ENCODE measurements at places on chromosomes 4 and X. TPM values are rescaled to one million over a fixed set of nuclear protein-coding genes. Genes with fewer than 3 reads are reported as not detected.

The RNF150 gene
- 9.2 TPM for total RNA-seq

The HELQ gene
- total RNA-seq: 12.4 TPM

The LANCL3 gene
- 0.87 TPM for total RNA-seq

The SLC25A14 gene
- 12.0 TPM for total RNA-seq

The FREM3 gene
- total RNA-seq: 0.23 TPM

GRCh38 chr4:81173213-81173612 lies 41.8 kb downstream of the PRKG2 start:
- no peak overlapping the region for H3K4me3 ChIP-seq
- no peak overlapping the region for H3K27ac ChIP-seq
- H3K27me3 ChIP-seq: no peaks in the 10 kb centered on the region
- no peaks in the 10 kb centered on the region for H3K4me1 ChIP-seq
- no peak for DNase-seq

- H3K27ac ChIP-seq: no peak overlapping the region
- H3K36me3 ChIP-seq: no peaks in the 10 kb centered on the region
- no peaks in the 10 kb centered on the region for H3K4me1 ChIP-seq
- DNase-seq: no peak
Observed at GRCh38 chrX:64437218-64437617, 42.0 kb upstream of the MTMR8 start.

DNA sequence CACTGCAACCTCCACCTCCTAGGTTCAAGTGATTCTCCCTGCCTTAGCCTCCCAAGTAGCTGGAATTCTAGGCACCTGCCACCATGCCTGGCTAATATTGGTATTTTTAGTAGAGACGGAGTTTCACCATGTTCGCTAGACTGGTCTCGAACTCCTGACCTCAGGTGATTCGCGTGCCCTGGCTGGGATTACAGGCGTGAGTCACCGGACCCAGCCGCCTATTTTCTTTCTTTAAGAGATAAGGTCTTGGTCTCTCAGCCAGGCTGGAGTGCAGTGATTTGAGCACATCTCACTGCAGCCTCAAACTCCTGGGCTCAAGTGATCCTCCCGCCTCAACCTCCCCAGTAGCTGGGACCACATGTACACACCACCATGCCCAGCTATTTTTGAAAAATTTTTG lies 166.5 kb downstream of the DHRSX start:
- no peak overlapping the region for H3K27ac ChIP-seq
- no peak overlapping the region for H3K4me3 ChIP-seq
- H3K36me3 ChIP-seq: no peaks in the 10 kb centered on the region
- DNase-seq: no peak

DNA sequence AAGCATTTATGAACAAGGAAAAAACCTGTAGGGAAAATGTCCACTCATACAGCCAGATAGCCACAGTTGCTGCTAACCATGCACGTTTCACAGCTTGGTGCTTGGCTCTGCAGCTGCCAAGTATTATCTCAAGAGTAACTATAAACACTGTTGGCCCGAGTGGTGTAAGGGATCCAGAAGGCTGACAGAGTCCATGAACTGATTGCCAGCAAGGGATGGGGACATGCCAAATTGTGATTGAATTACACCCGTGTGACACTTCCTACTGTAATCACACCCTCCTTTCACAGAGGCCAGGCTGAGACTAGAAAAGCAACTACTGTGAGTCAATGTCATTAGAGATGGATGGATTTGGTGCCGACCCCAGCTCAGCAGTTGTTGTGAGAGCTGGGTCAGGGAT lies 223.9 kb upstream of the ANKRD50 start:
- no peak overlapping the region for H3K27ac ChIP-seq
- no peaks in the 10 kb centered on the region for H3K4me1 ChIP-seq
- no peaks in the 10 kb centered on the region for H3K27me3 ChIP-seq
- H3K4me3 ChIP-seq: no peak overlapping the region
- no peak for DNase-seq
- H3K36me3 ChIP-seq: no peaks in the 10 kb centered on the region

- H3K27me3 ChIP-seq: no peaks in the 10 kb centered on the region
- H3K27ac ChIP-seq: no peak overlapping the region
- H3K4me1 ChIP-seq: no peaks in the 10 kb centered on the region
- no peaks in the 10 kb centered on the region for H3K36me3 ChIP-seq
- DNase-seq: no peak
Observed at GRCh38 chrX:111353793-111354192, 58.2 kb downstream of the DCX start.

GRCh38 chr4:116320859-116321258 lies 764.5 kb downstream of the TRAM1L1 start:
- no peaks in the 10 kb centered on the region for H3K27me3 ChIP-seq
- H3K27ac ChIP-seq: no peak overlapping the region
- no peaks in the 10 kb centered on the region for H3K36me3 ChIP-seq
- H3K4me3 ChIP-seq: no peak overlapping the region
- no peaks in the 10 kb centered on the region for H3K4me1 ChIP-seq

- no peaks in the 10 kb centered on the region for H3K36me3 ChIP-seq
- H3K4me1 ChIP-seq: peaks cover 12% of the 10 kb centered on the region
- DNase-seq: no peak
- H3K27me3 ChIP-seq: no peaks in the 10 kb centered on the region
- H3K4me3 ChIP-seq: no peak overlapping the region
Observed at GRCh38 chr4:156638334-156638733, 333.3 kb downstream of the PDGFC start.

- no peaks in the 10 kb centered on the region for H3K4me1 ChIP-seq
- H3K27me3 ChIP-seq: no peaks in the 10 kb centered on the region
- DNase-seq: no peak
- no peak overlapping the region for H3K27ac ChIP-seq
- H3K4me3 ChIP-seq: no peak overlapping the region
Observed at GRCh38 chrX:25154168-25154567, 138.4 kb upstream of the ARX start.

All from hepatocyte (in vitro differentiated cells).